NCI-H2171 (cell line): ENCODE measurements at places on chromosomes 1 and 21.
A peak's percentile ranks its signal among the peaks of the same experiment; 100 is the strongest.

- no peak for DNase-seq
Observed at GRCh38 chr1:166819974-166820373, 19.3 kb upstream of the POGK start.

GRCh38 chr1:67261680-67262079 is 46.0 kb upstream of the IL12RB2 start:
- no peak for DNase-seq

DNA sequence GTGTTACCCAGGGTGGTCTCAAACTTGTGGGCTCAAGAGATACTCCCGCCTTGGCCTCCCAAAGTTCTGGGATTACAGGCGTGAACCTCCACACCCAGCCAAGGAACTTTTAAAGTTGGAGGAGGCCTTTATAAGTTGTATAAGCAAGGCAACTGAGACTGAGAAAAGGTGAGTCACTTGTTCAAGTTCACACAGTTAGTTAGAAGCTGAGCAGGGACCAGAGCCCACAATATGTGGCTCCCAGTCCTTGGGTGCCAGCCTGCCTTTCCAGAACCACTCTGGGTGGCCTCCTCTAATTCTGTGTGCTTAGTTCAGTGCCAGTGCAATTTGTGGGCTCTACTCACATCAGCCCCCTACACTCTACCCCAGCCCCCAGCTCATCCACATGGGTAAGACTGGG is 3.7 kb downstream of the RAB25 start:
- no peak for DNase-seq

DNA sequence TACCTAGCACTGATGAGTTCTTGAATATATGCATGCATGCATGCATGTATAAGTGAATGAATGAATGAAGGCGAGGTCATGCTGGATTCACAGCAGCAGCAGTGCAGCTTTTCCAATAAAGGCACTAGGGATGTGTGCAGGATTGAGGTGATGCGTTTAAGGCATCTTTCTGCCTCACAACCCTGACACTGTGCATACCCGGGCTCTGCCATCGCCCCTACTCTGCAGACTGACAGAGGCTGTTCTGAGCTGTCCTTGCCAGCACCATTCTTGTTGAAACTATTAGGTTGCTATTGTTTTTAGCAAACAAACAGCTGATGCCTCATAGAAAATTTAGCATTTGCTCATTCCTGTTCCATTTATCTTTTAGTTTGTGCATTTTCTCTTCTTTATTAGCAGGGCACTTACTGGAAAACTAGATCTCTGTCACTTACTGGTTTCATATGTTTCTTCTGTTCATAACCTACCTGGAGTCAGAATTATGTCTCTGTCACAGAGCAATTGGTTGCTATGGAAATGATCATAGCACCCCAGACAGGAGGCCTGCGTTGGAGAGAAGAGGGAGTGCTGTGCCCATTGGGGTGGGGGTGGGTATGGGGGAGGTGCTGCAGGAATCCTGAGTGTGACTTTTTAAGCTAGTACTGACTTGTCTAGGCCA is 79.0 kb downstream of the CD58 start:
- DNase-seq, result no peak

- DNase-seq, result peak; percentile 52
Observed at GRCh38 chr1:11059155-11059967, 457 bp downstream of the SRM start.

DNA sequence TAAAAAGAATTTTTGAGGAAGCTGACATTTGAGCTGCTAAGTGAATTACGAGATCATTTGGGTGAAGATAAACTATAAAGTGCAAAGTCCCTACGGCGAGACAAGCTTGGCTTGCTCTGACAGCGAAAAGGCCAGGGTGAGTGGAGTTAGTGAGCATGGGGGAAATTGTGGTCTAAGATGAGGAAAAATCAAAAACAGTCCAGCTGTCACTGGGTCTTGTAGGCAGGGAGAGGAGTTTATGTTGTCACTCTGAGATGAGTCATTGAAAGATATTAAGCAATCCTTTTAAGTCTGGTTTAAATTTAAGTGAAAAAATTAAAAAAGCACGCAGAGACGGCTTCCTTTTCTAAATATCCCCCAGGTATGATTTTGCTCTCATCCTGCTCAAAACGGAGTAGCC is 601.9 kb downstream of the MRPL39 start:
- DNase-seq, result no peak

- no peak for DNase-seq
Observed at GRCh38 chr21:25636727-25637126, 2.3 kb upstream of the JAM2 start.

DNA sequence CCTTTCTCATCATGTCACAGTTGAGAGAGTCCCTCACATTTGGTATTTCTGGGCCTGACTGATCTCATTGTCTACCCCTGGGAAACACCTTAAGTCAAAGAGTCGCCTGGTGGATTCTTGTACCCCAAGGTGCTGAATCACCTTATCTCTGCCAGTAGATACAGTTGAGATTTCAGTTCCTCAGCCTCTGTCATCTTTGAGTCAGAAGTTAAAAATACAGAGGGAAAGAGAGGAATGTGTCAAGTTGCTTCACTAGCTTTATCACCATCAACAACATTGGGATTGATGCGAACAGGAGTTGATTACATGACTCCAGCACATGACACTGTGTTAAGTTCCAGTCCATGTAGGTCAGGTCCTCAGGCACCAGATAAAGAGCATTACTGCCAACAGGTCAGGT is 513.0 kb downstream of the NUF2 start:
- DNase-seq, result no peak

GRCh38 chr1:113103977-113104376 is 31.0 kb downstream of the LRIG2 start:
- no peak for DNase-seq

GRCh38 chr1:165284454-165284853 is 72.1 kb downstream of the LMX1A start:
- DNase-seq, result no peak

GRCh38 chr1:60978421-60979357 is 103.7 kb upstream of the NFIA start:
- no peak for DNase-seq
